ENCODE measurements at places on chromosomes 2 and 18. TPM values are rescaled to one million over a fixed set of nuclear protein-coding genes. Genes with fewer than 3 reads are reported as not detected.

The C2orf66 gene
- total RNA-seq, result not detected

The CHRNG gene
- total RNA-seq, result not detected

- DNase-seq, result no peak
- H3K36me3 ChIP-seq, result no peaks in the 10 kb centered on the region
- no peaks in the 10 kb centered on the region for H3K4me1 ChIP-seq
- no peak overlapping the region for H3K4me3 ChIP-seq
- no peaks in the 10 kb centered on the region for H3K27me3 ChIP-seq
Measured at GRCh38 chr2:11799826-11800225, 53.4 kb downstream of the LPIN1 start.

GRCh38 chr2:39636306-39636705, 29.4 kb upstream of the TMEM178A start:
- H3K27ac ChIP-seq, result no peak overlapping the region
- H3K4me1 ChIP-seq, result no peaks in the 10 kb centered on the region
- no peak overlapping the region for H3K4me3 ChIP-seq
- no peak for DNase-seq
- H3K36me3 ChIP-seq, result no peaks in the 10 kb centered on the region

DNA sequence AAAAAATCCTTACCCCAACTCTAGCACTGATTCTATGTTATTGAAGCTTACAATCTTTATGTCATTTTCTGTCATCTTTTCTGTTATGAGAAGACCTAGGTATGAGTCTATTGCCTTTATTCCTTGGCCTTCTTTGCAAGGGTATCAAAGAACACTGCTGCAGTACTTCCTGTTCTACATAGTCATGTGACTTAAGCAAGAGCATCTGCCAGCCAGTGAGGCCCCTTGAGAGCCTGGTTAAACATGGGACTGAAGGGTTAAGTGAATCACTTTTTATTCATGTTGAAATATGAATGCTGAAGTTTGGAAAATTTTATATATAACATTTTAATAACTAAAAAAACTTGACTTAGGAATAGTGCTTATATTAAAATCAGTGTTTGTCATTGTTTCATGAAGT, 844 bp upstream of the CPS1 start:
- H3K36me3 ChIP-seq, result no peaks in the 10 kb centered on the region
- DNase-seq, result no peak
- no peaks in the 10 kb centered on the region for H3K4me1 ChIP-seq
- no peak overlapping the region for H3K27ac ChIP-seq

- H3K27me3 ChIP-seq, result no peaks in the 10 kb centered on the region
- H3K27ac ChIP-seq, result no peak overlapping the region
- H3K4me1 ChIP-seq, result no peaks in the 10 kb centered on the region
- DNase-seq, result no peak
Measured at GRCh38 chr18:45726603-45727002, 2.6 kb downstream of the SLC14A1 start.

GRCh38 chr2:150677551-150677950, 190.1 kb upstream of the RND3 start:
- no peak overlapping the region for H3K27ac ChIP-seq
- no peaks in the 10 kb centered on the region for H3K27me3 ChIP-seq
- no peaks in the 10 kb centered on the region for H3K4me1 ChIP-seq

GRCh38 chr2:39659765-39660611, 5.7 kb upstream of the TMEM178A start:
- DNase-seq, result no peak
- no peaks in the 10 kb centered on the region for H3K27me3 ChIP-seq
- H3K27ac ChIP-seq, result no peak overlapping the region
- H3K4me3 ChIP-seq, result no peak overlapping the region

DNA sequence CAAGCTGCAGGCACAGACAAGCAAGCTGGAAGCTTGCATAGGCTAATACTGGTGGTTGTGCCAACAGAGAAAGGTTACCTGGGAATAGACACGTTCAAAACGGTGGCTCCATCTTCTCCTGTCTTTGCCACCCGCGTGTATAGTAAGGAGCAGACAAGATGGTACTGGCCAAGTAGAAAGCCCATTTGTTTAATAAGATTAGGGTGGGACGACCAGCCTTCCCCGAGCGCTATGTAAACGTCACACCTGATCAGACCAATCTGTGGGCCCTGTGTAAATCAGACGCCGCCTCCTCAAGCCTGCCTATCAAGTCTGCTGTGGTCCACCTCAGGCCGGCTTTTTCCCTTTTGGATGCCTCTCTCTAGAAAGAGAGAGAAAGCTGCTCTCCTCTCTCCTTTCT, 189.2 kb downstream of the LAMA1 start:
- H3K4me3 ChIP-seq, result no peak overlapping the region
- H3K4me1 ChIP-seq, result no peaks in the 10 kb centered on the region
- H3K27me3 ChIP-seq, result no peaks in the 10 kb centered on the region
- H3K27ac ChIP-seq, result no peak overlapping the region
- no peaks in the 10 kb centered on the region for H3K36me3 ChIP-seq

GRCh38 chr2:207042841-207043240, 103.5 kb downstream of the CPO start:
- no peaks in the 10 kb centered on the region for H3K36me3 ChIP-seq
- no peaks in the 10 kb centered on the region for H3K4me1 ChIP-seq
- H3K27ac ChIP-seq, result peak overlapping the region; percentile 78
- no peak overlapping the region for H3K4me3 ChIP-seq
- no peaks in the 10 kb centered on the region for H3K27me3 ChIP-seq

DNA sequence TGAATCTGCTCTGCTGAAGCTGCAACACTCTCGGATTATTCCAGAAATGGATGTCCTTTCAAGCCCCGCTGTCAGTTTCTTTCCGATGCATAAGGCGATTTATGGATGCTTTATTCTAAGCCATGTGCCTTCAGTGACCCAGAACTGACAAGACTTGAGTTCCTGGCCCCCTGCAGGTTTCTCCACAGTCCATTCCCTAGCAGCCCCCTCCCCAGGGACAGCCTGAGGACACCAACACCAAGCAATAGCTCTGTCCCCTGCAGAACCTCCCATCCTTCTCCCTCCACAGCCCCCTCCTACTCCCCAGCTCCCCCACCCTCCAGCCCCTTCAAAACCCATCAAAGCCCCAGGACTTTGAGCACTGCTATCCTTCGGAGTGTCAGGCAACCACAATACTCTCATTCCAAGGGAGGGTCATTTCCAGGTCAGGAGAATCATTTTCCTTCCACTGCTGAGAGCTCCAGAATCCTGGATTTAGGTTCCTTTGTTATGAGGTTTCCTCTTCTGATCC, 24.6 kb upstream of the SPP2 start:
- H3K4me3 ChIP-seq, result no peak overlapping the region
- H3K27ac ChIP-seq, result no peak overlapping the region
- no peaks in the 10 kb centered on the region for H3K27me3 ChIP-seq
- H3K4me1 ChIP-seq, result no peaks in the 10 kb centered on the region
- no peak for DNase-seq

GRCh38 chr2:47494267-47495130, 91.5 kb downstream of the MSH2 start:
- no peaks in the 10 kb centered on the region for H3K4me1 ChIP-seq
- no peaks in the 10 kb centered on the region for H3K27me3 ChIP-seq
- H3K27ac ChIP-seq, result no peak overlapping the region
- H3K4me3 ChIP-seq, result no peak overlapping the region
- no peaks in the 10 kb centered on the region for H3K36me3 ChIP-seq
- DNase-seq, result no peak

- no peaks in the 10 kb centered on the region for H3K36me3 ChIP-seq
- H3K27ac ChIP-seq, result peak overlapping the region; percentile 3
- H3K4me3 ChIP-seq, result no peak overlapping the region
- H3K4me1 ChIP-seq, result no peaks in the 10 kb centered on the region
- H3K27me3 ChIP-seq, result no peaks in the 10 kb centered on the region
- peak; percentile 33 for DNase-seq
Measured at GRCh38 chr2:168660870-168661862, 141.3 kb upstream of the NOSTRIN start.
